ENCODE measurements at places on chromosomes 2 and 18. TPM values are rescaled to one million over a fixed set of nuclear protein-coding genes. Genes with fewer than 3 reads are reported as not detected.
A peak's percentile ranks its signal among the peaks of the same experiment; 100 is the strongest.

Gene UBXN4
- total RNA-seq, result 42.0 TPM

Gene RBKS
- 1.8 TPM for total RNA-seq

Gene IHH
- total RNA-seq, result 0.07 TPM

Gene PXDN
- 125 TPM for total RNA-seq

Gene PTH2R
- not detected for total RNA-seq

Gene PRSS56
- total RNA-seq, result not detected

DNA sequence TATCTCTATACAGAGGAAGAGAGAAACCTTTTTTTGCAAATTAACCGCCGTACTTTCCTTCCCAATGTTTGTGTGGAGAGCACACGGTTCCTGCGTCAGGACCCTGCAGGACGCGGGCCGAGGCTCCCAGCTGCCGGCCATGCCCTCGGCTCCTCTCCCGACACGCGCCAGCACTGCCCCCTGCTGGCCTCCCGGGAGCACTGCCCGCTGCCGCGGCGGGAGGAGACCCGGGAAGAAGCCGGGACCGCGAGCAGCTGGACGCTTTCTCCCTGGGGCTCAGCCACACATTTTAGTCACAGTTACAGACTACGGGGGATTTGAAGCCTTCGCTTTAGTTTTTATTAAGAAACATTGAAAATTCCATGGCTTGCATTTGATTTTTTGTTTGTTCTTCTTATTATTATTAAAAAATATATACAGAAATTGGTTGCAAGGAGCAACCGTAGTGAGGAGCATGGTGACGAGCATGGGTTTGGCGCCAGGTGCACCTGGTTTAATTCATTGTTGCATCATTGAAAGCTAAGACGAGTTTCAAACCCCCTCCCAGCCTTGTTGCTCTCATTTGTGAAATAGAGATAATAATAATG lies 401.2 kb downstream of the GALR1 start:
- peak; percentile 65 for DNase-seq

GRCh38 chr2:85708641-85709040 lies 14.5 kb downstream of the GNLY start:
- no peak for DNase-seq

- DNase-seq, result no peak
These were observed 103.9 kb downstream of the PMAIP1 start for GRCh38 chr18:60003610-60004185.

GRCh38 chr2:187547353-187547979 lies 6.8 kb downstream of the TFPI start:
- peak; percentile 96 for DNase-seq

- peak; percentile 66 for DNase-seq
These were observed at the start of gene SPTBN1 for GRCh38 chr2:54455563-54456361. Gene SPTBN1, plus strand, starts transcription at chr2:54456327. Its CDS starts 70,092 bp downstream, at chr2:54526419.

- DNase-seq, result no peak
These were observed 4.0 kb downstream of the WDR54 start for GRCh38 chr2:74425523-74425922.

DNA sequence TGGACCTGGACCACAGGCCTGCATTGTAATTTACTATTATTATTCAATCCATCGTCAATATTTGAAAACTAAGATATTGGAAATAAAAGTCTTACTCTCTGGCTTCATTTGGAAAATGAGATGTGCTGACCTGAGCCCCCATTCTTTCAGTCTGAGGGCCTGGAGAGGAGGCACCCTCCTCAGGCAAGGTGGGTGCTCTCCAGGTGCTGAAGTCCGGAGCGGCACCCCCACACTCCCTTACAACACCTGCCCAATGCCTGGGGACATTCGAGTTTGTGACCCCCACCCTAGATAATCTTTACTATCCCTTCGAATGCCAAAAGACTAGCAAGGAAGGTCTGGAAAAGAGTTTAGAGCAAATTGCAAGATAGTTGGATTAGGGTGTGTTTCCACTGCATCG lies 133.3 kb downstream of the EN1 start:
- DNase-seq, result no peak

GRCh38 chr2:237723602-237724001 lies 75.0 kb upstream of the RBM44 start:
- peak; percentile 35 for DNase-seq

DNA sequence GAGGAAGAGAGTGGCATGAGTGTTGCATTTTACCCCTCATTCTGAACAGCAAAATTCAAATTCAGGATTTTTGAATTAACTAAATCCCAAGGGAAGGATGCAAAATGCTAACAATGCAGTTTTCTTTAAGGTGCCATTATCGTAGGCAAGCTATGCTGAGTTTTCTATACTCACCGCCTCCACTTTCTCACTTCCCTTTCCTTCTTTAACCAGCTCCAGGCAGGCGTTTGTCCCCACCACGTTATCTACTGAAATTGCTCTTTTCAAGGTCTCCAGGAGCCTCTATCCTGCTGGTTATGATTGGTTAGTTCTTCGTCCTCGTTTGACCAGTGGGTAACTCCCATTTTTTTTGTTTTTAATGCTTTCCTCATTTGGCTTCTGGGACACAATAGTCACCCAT lies 1.8 kb upstream of the CPO start:
- DNase-seq, result no peak

DNA sequence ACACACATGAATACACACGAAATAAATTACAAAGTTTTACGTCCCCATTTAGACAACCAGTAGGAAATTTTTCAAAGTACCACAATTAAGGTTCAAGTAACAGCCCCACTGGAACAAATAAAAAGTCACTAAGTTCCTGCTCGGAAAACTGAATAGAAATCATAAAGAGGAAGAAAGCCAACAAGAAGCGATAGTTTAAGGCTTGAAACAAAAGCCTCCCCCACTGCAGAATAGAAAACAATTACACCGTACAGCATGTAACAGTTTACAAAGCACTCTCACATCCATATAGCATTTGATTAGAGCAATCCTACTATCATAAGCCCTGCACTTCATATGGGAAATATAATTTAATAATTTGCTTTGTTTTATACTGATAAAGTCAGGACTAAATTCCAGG lies 15.5 kb downstream of the KLF7 start:
- no peak for DNase-seq

DNA sequence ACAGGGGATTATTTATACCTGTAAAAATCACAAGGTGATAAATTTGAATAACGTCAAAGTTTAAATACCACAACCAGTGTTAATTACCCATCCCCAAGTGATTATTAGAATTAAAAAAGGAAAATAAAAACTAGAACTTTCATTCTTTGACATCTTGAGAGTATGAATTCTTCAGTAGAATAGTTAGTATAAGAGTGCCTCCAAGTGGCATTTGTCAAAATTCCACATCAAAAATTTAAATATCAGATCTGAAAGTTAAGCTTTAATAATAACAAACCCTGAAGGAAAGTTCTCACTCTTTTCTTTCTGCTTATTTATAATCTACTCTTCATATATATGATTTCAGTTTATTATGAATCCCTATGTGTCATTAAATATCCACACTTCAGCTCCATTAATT lies 273.7 kb upstream of the KYNU start:
- peak; percentile 59 for DNase-seq

GRCh38 chr2:126828491-126828890 lies 70.2 kb upstream of the TEX51 start:
- DNase-seq, result no peak
